Germinal center (tissue), 1 donor: ENCODE measurements at places on chromosomes 7 and 10.

GRCh38 chr7:66207540-66207939 is 2.4 kb downstream of the TPST1 start:
- no peak for DNase-seq

GRCh38 chr7:106255246-106255645 is 29.5 kb downstream of the NAMPT start:
- no peak for DNase-seq

DNA sequence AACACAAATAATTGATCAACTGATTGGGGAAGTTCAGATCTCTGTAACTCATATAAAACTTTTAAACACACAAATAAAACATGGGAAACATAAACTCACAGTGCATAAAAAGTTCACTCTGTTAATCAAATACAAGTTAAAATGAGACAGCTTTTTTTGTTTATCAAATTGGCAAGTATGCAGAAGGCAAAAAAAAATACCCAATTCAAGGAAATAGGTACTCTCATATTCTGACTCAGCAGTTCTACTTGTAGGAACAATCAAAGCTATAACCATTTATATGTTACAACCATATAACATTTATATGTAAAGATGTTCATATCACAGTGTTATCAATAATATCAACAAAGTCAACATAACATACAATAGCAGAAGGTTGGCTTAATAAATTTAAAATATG is 102.0 kb downstream of the CNOT4 start:
- DNase-seq = no peak

- DNase-seq = no peak
Measured at GRCh38 chr7:108299251-108299973, 156.8 kb downstream of the NRCAM start.
